ENCODE measurements at places on chromosomes 16 and 17. TPM values are rescaled to one million over a fixed set of nuclear protein-coding genes. Genes with fewer than 3 reads are reported as not detected.
A peak's percentile ranks its signal among the peaks of the same experiment; 100 is the strongest.

GRCh38 chr16:9225527-9226316 lies 134.3 kb downstream of the HAPSTR1 start:
- DNase-seq = no peak

DNA sequence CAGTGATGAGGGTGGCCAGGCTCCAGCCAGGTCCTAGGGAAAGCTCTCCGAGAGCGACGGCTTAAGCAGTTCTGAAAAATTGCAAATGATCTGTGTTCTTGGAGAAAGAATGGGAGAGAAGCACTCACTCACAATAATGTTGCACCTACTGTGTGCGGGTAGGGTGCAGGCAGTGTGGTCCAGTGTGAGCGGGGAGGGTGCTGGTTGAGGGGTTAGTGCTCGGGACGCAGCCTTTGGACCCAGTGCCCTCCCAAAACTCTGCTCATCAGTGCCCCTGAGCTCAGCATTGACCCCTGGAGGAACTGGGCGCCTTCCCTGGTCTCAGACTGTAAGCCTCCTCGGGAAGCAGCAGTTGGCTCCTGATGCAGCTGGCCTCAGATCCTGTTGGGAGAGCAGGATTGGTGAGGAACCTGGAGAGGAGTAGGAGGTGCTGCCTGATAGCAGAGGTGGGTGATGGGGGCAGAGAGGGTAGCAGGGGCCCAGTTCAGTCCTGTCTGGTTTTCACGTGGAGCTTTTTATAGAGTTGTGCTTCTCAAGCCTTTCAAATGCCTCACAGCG lies 23.6 kb upstream of the ZNF750 start:
- DNase-seq = no peak

- no peak for DNase-seq
Observed at GRCh38 chr17:75834928-75835653, 9.1 kb downstream of the UNC13D start.

- DNase-seq = no peak
Observed at GRCh38 chr17:31274252-31274651, 22.8 kb downstream of the OMG start.

DNA sequence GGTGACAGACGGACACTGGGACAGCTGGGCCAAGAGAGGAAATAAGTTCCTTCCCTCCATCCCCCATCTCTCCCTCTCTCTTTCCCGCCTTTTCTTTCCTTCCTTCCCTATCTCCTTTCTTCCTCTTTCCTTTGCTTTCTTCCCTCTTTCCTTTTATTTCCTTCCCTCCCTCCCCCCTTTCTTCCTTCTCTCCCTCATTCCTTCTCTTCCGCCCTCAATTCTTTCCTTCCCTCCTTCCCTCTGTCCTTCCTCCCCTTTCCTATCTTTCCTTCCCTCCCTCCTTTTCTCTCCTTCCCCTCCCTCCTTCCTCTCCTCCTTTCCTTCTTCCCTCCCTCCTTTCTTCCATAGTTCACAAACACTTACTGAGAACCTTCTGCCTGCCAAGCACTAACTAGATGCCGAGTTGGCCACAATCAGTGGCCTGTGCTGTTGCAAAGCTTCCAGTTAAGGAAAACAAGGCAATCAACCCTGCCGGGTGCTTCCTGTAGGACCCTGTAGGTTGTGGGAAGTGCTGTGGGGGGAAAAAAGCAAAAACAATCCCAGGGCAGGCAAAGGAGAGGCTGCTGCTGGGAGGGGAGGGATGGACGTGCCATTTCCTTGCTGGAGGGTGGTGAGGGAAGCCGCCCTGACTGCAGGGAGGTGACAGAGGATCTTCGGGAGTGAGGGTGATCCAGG lies 31.7 kb downstream of the ABCC6 start:
- no peak for DNase-seq

DNA sequence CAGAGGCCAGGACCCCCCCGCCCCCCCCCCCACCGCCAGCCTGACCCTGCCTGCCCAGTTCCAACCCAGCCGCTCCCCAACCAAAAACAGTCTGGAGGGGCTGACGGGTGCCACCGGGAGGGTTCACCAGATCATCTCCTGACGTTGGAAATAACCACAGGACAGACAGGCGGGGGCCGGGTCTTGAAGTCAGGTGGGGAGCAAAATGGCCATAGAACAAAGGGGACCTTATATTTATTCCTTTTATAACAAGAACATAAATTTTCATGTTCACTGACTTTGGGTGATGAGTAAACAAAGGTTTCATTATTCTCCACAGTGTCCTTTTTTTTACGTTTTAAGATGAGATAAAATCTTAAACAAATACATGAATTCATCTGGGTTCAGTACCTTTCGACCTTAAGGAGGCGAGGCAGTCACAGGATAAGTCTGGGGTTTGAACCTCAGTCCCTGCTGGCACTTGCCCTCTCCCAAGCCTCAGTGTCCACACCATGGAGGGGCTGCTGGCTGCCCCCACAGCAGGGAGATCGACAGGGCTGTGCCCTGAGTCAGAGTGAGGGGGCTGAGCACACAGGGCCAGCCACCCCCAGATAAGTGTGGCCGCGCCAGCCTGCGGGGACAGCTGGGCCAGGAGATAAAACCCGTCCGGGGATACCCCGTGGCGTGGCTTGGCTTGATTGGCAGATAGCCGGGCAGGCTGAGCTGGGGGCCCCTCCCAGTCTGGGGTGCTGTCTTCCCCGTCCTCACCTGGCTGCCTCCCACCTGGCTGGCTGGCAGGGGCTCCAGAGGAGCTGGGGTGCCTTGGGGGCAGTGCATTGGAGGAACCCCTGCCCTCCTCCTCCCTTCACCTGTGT lies 15.0 kb downstream of the SLC7A5 start:
- no peak for DNase-seq

GRCh38 chr17:49915670-49916069 lies 53.3 kb upstream of the DLX4 start:
- no peak for DNase-seq

DNA sequence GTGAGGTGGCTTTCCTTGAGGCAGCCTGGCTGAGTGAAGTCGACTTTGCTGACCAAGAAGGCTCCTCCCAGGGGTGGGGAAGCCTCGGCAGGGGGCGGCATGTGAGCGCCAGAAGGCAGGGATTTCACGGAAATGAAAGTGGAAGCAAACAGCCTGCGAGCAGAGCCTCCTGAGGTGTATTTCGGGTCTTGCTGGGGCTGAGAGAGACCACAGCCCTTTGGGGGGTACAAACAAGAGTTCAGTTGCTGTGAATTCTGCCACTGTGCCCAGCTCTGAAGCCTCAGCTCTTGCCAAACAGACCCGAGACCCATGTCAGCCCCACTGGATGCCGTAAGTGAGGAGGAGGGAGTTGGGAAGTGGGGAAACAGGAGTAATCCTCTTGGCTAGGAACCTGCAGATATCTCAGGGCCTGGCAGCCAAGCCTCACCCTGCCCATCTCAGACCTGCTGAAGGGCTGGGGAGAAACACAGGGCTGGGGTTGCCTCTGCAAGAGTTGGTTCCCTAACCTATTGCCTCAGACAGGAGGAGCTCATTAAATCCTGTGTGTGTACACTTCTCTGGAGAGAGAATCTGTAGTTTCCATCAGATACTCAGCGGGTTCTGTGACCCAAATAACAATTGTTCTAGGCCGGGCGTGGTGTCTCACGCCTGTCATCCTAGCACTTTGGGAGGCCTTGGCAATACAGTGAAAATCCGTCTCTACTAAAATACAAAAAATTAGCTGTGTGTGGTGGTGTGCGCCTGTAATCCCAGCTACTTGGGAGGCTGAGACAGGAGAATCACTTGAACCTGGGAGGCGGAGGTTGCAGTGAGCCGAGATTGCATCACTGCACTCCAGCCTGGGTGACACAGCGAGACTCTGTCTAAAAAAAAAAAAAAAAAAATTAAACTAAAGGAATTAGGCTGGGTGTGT lies at the start of gene IFI35:
Gene IFI35 (plus strand): TSS at position 146 of the 913 bp plus-strand sequence. CDS start 164 bp downstream, at position 310.
- DNase-seq = peak; percentile 94

DNA sequence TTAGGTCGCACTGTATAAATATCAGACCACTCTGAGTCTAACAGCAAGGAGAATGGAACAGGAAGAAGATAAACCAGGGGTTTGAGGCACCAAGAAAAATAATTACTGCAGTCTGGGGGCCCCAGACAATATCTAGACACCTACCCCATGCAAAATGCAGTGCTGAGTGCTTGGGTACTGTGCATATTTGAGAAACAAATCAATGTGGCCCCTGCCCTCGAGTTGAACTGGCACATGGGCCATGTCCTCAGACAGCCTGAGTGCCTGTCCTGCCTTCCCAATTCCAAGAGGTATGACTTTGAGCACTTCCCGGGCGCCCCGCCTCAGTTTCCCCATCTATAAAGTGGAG lies 6.2 kb upstream of the CIITA start:
- no peak for DNase-seq

DNA sequence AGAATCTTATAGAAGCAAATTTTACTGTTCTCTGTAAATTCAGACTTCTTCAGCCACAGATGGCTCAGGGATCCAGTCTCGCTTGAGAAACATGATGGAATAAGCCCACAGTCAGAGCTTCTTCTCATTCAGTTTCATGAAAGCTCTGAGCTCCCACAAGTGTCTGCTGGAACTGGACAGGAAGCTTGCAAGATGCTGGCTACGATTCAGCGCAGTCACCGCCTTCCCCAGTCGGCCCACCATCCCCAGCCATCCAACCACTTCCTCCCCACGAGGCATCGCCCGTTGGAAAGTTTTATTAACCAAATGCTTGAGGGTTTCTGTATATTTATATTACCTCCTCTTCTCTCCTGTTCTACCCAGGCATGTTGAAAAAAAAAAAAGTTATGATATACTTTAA lies 171.7 kb downstream of the ZFHX3 start:
- DNase-seq = no peak

GRCh38 chr16:8703693-8704092 lies 29.3 kb downstream of the ABAT start:
- DNase-seq = no peak

GRCh38 chr17:77677211-77677610 lies 281.3 kb upstream of the TNRC6C start:
- DNase-seq = no peak

- no peak for DNase-seq
Observed at GRCh38 chr17:56486732-56487131, 106.8 kb upstream of the NOG start.

DNA sequence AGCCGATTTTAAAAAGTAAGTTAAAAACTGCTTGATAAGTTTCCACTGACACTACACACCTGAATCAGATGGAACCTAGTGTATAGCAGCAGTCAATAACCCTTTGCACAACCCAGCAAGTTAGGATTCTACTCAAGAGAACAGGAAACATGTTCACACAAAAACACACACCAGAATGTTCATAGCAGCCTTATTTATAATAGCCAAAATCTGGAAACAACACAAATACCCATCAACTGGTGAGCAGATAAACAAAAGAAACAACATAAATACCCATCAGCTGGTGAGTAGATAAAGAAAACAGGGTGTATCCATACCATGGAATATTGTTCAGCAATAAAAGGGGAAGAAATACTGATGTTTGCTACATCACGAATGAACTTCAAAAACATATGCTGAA lies 2.7 kb upstream of the CDH11 start:
- no peak for DNase-seq

DNA sequence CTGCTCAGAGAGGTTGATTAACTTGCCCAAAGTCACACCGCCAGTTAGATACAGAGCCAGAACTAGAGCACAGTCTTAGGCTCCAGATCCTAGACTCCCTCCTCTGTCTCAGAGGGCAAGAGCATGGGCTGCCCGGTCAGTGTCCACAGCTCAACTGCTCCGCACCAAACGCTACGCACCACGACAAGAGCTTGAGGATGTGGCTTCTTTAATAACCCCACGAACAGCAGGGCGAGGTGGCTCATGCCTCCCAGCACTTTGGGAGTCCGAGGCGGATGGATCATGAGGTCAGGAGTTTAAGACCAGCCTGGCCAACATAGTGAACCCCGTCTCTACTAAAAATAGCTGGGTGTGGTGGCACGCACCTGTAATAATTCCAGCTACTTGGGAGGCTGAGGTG lies 21.4 kb downstream of the FA2H start:
- DNase-seq = peak; percentile 68

DNA sequence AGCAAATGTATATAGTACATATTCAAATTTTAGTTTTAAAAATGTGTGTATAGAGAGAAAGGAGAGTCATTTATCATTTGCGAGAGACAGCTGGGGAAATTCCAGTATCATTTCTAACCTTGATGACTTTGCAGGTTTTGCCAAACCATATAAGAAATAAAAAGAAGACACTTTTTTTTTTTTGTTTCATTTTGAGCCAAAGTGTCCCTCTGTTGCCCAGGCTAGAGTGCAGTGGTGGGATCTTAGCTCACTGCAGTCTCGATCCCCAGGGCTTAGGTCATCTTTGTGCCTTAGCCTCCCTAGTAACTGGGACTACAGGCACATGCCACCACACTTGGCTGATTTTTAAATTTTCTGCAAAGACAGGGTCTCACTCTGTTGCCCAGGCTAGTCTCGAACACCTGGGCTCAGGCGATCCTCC lies 38.4 kb upstream of the VWA3A start:
- no peak for DNase-seq

DNA sequence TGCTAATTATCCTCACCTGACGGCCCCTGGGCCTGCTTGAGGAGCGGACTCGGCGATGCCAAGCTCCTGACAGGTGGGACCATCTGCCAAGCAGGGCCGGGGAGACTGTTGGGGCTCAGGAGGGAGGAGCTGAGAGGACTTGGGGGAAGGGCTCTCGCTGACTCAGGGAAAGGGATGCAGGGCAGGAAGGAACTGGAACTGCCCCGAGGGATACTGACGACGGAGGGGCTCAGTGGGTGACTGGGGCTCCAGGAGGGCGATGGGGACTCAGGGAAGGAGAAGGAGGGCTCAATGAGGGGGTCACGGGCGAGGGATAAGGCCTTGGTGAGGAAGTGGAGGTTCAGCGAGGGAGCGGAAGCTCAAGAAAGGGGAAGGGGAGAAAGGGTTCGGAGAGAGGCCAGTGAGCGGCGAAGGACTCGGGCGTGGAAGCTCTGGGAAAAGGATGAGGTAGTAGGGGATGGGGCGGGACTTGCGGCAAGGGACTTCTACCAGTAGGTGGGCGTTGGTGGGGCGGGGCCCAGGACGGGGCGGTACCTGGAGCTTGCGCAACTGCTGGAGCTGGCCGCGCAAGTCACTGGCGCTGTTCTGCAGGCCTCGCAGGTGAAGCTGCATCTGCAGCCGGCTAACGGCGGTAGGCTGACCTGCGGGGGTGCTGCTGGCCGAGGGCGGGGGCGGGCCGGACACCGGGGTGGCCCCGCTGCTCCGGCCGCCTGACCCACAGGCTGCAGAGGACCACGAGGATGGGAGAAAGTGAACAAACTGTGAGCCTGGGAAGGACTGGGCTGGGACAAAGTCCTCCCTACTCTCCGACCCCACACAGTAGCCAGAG lies 46.5 kb downstream of the SRCIN1 start:
- no peak for DNase-seq

GRCh38 chr16:16879567-16880251 lies 500.8 kb downstream of the NPIPA7 start:
- peak; percentile 1 for DNase-seq

GRCh38 chr17:9002606-9003354 lies 18.5 kb upstream of the NTN1 start:
- no peak for DNase-seq

CCL8 gene
- not detected for total RNA-seq

MRPL10 gene
- 41.0 TPM for total RNA-seq

GUCY2D gene
- not detected for total RNA-seq

SPAG7 gene
- total RNA-seq = 92.9 TPM

MYADML2 gene
- total RNA-seq = not detected

NLE1 gene
- 10.7 TPM for total RNA-seq

Data from osteocyte (in vitro differentiated cells).